ENCODE measurements at places on chromosomes 5 and 9. TPM values are rescaled to one million over a fixed set of nuclear protein-coding genes. Genes with fewer than 3 reads are reported as not detected.

The CDKN2A gene
- polyA plus RNA-seq, result not detected

The MUSK gene
- 10.2 TPM for polyA plus RNA-seq

The SPINK7 gene
- polyA plus RNA-seq, result 0.61 TPM

The NUTM2G gene
- polyA plus RNA-seq, result 1.6 TPM

The DDX46 gene
- polyA plus RNA-seq, result 54.2 TPM

- no peak for DNase-seq
Observed at GRCh38 chr9:133632806-133633680, 3.1 kb upstream of the DBH start.

- DNase-seq, result no peak
Observed at GRCh38 chr9:135136991-135137832, 49.7 kb downstream of the OLFM1 start.

- DNase-seq, result no peak
Observed at GRCh38 chr9:135920256-135920930, 13.0 kb upstream of the CAMSAP1 start.

GRCh38 chr5:123440456-123441181 is 17.4 kb upstream of the CEP120 start:
- DNase-seq, result no peak

- no peak for DNase-seq
Observed at GRCh38 chr5:178223828-178224335, 8.7 kb downstream of the PHYKPL start.

DNA sequence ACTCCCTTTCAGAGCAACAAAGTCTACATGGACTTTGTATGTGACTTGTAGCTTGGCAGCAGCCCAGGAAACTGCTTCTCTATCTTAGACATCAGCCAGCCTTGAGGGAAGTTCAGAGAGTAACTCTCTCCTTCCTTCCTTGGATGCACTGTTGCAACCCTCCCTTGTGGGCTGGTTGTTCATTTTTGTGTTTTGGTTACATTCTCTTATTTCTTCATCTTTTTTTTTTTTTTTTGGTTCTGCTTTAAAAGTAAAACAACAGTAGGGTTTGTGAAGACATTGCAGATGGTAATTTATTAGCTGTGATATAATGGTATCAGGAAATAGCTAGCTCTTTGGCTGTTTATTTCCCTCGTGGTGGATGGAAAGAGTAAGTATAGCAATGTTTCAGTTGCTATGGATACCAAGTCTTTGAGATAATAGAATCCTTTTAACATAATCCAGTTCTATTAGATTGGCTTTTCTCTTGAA is 97.9 kb upstream of the MAMDC2 start:
- DNase-seq, result peak; percentile 45

GRCh38 chr5:137254119-137255090 is 244.7 kb downstream of the SPOCK1 start:
- DNase-seq, result no peak

GRCh38 chr9:96644137-96644536 is 11.0 kb downstream of the PRXL2C start:
- DNase-seq, result no peak

Measured in hindlimb muscle (tissue), 1 donor.